ENCODE measurements at places on chromosomes 12 and 14. TPM values are rescaled to one million over a fixed set of nuclear protein-coding genes. Genes with fewer than 3 reads are reported as not detected.

The CHGA gene
- 12.7 TPM for total RNA-seq

The ALG10B gene
- 13.8 TPM for total RNA-seq

The MSI1 gene
- 8.8 TPM for total RNA-seq

The NUP37 gene
- total RNA-seq: 57.3 TPM

The KCNC2 gene
- total RNA-seq: not detected
